ENCODE measurements at places on chromosomes 1 and 21.

GRCh38 chr1:211610779-211611556 lies 32.0 kb upstream of the SLC30A1 start:
- DNase-seq: no peak

GRCh38 chr1:72371259-72372035 lies 89.1 kb upstream of the NEGR1 start:
- no peak for DNase-seq

- no peak for DNase-seq
These were observed 41.7 kb downstream of the ILDR2 start for GRCh38 chr1:166933633-166934032.

- DNase-seq: peak; percentile 28
These were observed 1.1 kb downstream of the NMNAT2 start for GRCh38 chr1:183416850-183417771.

GRCh38 chr21:42768324-42769121 lies 110.8 kb downstream of the WDR4 start:
- no peak for DNase-seq

- no peak for DNase-seq
These were observed 20.9 kb upstream of the TMEM222 start for GRCh38 chr1:27301052-27301422.

GRCh38 chr1:61951731-61952580 lies 209.7 kb downstream of the PATJ start:
- DNase-seq: no peak

DNA sequence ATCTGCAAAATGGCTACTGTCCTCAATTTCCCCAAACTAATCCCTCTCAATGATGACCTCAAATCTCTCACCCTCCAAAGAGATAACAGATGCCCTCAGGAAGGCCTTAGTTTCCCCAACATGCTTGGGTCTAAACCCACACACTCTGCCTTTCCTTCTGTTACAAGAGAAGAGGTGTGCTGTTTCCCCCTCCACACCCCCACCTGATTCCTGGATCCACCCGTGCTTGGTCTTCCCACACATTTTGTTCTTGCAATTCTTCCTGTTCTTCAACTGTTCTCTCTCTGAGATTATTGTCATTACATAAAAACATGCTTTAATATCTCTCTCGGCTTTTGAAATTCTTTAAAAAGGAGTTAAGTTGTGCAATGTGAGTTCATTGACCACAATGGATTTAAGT lies 5.7 kb upstream of the CBR3 start:
- no peak for DNase-seq

DNA sequence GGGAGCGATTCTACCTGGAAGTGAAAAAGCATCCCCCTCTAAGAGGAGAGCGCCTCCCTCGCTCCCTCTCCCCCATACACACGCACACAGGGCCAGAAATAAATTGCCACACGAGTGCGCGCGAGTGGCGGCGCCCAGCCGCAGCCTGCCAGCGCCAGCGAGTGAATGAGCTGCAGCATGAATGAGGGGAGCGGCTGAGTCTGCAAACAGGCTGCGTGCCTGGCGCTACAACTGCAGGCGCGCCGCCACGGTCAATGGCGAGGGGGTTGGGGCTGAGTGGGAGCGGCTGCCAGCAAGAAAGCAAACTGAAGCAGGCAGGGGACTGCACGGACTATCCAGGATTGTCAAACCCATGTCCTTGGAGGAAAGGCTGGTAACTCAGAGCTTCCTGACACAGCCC lies 2.2 kb downstream of the CAMK1G start:
- DNase-seq: no peak

DNA sequence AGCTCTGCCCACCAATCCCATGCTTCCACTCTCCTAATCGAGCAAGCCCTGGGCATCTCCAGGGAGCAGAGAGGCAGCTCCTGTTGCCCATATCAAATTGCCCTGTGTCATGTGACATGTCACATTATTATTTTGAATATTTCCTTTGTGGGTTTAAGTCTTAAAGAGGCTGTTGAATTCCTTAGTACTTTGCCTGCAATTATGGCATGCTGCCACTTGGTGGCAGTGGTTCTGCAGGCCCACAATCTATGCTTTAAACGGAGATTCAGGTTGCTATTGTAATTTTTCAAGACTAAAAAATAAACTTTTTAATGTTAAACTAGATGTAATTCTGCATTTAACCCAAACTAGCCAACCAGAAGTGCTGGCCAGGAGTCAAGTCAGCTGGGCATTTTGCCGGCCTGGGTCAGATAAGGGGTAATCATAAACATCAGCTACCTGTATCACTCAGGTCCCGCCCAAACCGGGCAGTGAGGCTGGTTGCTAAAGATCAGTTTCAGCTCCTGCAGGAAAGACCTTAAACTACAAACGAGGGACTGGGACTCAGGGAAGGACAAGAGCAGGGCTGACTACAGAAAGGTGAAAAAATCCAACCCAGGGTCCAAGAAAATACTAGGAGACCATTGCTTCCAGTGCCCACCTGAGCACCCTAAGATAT lies 37.3 kb upstream of the ARHGEF16 start:
- DNase-seq: no peak

DNA sequence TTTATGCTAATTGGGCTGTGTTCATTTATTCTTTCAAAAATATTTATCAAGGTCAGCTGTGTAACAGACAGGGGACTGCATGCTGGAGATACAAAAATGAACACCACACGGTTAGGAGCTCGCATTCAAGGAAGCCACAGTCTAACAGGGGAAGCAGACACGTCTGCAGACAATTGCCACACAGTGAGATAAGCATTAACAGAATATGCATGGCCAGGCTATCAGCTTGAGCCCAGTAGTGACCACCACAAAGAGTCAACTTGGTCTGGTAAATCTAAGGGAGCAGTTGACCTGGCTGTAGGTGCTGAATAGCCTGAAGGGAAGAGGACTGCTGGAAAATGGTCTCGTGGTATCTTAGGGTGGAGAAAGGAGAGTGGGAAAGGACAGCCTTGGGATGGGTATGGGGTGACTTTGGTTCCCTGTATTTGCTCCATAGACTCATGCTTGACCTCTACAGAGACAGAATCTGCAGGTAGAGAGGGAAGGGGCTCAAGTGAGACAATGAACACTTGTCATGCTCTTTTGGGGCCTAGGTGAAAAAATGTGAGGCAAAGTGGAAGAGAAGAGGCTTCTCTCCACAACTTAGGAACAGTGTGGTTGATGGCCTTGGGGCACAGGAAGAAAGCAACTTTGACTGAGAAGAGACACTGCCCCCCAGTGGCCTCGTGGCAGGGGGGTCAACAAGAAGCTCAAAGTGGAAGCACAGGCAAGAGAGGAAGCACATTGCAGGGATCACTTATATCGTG lies 7.6 kb upstream of the NPL start:
- DNase-seq: no peak

DNA sequence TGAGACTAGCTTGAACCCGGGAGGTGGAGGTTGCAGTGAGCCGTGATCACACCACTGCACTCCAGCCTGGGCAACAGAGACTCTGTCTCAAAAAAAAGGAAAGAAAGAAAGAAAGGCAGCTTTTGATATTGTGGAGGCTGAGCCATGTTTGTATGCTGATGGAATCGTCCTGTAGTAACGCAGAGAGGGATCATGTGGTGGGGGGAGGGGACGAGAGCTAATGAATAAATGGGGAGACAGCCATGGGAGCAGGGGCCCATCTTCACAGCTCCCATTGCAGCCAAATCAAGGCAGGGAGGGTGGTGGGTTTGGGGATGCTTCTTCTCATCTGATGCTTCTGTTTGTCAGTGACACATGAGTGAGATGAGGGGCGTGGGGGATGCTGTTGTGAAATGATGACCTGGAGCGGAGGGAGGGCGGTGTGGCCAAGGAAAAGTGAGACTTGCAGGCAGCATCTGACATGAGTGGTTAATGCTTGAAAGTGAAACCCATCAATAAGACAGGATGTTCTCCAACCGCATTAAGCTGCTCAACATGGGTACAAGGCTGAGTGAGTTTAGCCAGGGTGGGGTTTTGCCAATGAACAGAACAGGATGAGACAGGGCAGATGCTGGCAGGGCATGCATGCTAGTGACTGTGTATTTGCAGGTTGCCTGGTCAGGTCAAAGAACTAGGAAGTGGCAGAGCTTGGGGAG lies 16.7 kb downstream of the SPATA21 start:
- DNase-seq: no peak

GRCh38 chr1:175078629-175079028 lies 11.0 kb downstream of the TNN start:
- no peak for DNase-seq

DNA sequence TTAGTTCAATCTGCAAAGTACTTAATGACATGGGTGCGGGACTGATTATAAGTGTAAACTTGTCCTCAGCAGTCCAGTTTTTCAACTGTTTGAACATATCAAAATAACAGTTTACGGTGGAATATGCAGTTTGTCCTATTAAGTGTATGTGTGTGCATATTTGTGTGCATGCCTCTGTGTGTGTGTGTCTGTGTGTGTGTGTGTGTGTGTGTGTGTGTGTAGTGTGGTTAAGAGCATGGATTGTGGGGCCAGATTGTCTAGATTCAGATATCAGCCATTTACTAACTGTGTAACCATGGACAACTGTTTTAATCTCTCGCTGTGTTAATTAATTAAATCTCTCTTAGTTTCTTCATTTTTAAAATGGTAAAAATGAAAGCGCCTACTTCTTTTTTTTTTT lies 39.0 kb downstream of the NEXN start:
- no peak for DNase-seq

DNA sequence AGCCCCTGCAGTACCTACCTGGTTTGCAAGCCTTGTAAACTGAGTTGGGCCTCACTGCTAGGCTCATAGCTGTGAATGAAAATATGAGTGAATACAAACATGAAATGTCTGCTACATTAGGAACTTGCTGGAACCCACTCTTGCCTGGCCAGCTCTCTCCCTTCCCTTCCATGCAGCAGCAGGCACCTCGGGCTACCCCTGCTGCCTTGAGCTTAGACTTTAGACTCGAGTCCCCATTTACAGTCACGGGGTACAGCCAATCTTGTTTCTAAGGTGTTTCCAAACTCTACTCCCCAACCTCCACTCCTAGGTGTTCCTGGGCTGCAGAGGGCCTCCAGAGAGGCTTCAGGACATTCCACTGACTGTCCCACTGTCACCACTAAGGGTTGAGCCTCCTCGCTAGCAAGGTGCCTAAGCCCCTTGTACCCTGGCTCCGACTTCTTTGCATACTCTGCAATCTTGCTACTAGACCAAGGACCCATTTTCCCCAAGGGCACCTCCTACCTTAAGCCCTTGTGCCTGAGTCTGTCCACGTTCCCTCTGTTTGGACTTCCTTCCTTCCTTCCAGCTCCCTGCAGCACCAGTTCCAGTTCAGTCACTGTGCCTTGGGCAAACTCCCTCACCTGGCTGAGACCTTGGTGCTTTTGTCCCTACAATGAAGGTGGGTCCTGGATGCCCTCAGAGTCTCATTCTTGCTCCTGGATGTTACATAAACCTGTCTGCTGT lies 36.9 kb downstream of the CDK18 start:
- no peak for DNase-seq

DNA sequence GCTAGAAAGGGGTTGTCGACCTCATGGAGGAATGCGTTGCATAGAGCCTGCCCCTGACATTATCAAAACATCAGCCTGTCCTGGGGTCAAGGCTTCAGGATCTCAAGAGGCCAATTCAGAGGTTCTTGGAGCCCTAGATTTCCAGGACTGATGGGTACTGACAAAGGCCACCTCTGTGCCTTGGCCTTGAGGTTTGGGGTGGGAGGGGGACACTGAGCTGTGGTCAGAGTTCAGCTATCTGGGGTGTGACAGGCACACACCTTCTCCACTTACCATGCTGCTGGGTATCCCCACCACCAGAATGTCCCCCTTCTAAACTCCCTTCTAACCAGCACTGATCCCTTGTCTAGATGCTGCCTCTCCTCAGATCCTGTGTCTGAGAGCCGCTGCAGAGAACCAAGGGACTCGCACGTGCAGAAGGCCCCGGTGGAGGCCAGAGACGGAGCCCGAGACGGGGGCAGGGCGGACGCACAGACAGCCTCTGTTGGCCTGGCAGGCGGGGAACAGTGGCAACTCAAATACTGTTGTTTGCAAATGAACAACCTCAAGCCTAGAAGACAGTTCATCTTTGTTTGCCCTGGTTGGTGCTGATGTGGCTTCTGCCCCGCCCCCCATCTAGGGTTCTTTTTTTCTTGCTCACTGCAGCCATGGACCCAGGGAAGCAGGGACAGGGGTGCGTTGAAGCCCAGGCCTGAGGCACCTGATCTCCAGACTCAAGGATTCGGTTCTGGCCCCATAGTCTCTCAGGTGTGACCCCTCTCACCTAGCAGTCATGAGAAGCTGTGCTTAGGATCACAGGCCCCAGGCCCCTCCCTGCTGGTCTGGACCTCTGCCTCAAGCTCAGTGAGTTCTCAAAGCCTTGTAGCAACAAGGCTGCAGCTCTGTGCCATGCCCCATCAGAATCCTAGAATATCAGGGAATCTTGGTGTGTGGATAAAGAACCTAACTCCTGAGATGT lies 28.1 kb upstream of the CSF1 start:
- no peak for DNase-seq

DNA sequence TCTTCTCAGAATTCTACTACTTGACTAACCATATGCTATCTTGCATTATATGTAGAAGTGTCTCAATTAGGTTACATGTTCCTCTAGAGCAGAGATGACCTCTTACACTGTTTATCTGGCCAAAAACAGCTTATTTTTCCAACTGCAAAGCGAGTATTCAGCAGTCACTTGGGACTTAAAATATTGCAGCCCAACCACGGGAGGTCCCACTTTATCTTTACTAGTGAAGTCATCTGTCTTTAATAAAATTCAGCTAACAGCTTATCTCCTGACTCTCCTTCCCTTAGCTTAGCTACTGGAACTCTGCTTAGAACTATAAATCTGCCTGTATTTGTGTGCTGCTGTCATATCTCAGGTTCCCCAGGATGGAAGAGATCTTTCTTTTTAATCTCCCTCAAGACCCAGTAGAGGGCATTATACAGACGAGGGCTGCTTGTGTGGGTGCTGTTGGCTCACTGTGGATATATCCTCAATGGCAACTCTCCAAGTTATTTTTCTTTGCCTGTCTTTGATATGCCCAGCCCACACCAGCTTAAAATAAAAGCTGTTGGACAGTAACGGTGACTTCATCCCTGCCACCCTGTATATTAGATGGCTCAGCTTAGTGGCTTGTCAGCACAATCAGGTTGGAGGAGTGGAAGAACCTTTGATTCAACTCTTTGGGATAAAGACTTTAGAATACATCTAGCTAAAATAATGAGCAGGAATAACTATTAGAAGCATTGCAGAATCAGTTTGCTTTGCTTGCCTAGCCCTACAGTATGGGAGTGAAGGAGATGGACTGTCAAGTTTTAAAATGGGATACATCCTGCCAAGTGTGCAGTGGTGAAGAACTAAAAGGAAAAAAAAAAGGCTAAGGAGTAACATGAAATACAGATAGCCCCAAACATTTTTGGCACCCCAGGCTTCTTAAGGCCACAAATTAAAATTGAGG lies 9.6 kb downstream of the ENSA start:
- DNase-seq: peak; percentile 44

GRCh38 chr1:66764994-66765578 lies 12.8 kb downstream of the DYNLT5 start:
- peak; percentile 29 for DNase-seq

DNA sequence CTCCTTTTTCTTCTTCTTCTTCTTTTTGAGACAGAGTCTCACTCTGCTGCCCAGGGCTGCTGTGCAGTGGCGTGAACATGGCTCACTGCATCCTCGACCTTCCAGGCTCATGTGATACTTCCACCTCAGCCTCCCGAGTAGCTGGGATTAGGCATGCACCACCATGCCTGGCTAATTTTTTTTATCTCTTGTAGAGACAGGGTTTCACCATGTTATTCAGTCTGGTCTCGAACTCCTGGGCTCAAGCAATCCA lies 13.0 kb upstream of the PADI1 start:
- no peak for DNase-seq
